Retina (tissue), 1 donor: ENCODE measurements at places on chromosomes 6 and 20.

- DNase-seq, result no peak
Observed at GRCh38 chr20:63404129-63405085, 43.3 kb upstream of the CHRNA4 start.

- DNase-seq, result no peak
Observed at GRCh38 chr6:28996844-28997510, 8.1 kb downstream of the ZNF311 start.

GRCh38 chr6:123276546-123276980 is 280.5 kb downstream of the CLVS2 start:
- no peak for DNase-seq

DNA sequence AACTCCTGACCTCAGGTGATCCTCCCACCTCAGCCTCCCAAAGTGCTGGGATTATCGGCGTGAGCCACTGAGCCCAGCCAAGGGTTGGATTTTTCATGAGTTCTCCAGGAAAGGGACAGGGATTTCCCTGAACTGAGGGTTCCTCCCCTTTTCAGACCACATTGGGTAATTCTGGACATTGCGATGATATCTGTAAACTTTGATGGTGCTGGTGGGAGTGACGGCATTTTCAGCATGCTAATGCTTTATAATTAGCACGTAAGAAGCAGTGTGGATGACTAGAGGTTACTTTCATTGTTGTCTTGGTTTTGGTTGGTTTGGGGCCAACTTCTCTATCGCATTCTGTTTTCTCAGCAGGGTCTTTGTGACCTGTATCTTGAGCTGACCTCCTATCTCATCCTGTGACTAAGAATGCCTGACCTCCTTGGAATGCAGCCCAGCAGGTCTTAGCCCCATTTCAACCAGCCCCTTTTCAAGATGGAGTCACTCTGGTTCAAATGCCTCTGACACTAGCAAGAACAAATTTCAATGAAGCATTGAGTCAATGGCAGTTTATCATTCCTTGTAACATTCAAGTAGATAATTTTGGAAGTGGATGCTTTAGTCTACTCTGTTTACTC is 156.5 kb downstream of the TTLL2 start:
- DNase-seq, result no peak

DNA sequence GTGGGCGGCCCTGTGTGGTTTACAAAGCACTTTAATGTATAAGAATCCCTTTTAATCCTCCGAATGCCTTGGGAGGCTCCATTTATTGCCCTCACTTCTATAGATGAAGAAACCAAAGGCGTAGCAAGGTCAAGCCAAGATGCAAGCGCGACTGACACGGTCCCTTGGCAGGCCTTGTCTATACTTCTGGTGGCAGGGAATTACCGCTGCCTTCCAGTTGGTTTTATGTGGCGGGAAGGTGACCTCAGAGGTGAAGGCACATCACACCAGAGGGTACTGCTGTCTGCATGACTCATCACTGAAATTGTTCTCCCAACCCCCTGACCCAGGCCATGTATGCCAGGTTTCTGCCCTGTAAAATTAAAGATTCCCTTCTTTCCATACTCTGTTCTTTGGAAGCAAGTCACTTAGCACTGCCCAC is 36.1 kb upstream of the NAA20 start:
- peak; percentile 35 for DNase-seq

DNA sequence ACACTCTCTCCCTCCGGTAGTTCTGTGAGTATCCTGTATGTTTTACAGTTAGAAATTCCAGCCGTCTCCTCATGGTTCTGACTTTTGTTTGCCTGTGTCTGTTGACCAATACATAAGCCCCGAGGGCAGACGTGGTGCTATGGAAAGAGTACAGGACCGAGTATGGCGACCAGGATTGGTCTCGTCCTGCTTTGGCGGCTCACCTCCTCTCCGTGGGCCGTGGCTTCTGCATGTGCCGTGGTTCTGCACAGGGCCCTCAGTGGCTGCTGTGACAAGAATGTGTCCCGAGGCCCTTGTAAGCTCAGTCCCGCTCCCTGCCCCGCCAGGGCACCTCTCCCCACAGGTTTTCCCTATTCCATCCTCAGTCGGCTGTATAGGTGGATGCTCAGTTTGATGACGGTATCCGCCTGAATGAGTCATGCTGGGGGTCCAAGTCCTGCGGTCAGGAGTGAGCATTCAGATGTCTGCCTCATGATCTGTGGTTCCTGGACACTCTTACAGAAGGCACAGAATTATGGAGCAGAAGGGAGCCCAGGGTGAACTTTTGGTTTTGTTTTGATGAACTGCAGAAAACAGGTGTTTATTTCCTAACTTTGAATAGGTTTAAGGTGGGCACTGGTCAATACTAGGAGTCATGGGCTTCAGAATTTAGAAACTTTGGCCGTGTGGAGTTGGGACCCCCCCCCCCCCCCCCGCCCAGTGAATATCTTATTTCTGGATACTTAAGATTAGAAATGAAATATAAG is 1.2 kb downstream of the ARFGAP1 start:
- no peak for DNase-seq

- no peak for DNase-seq
Observed at GRCh38 chr6:99819853-99820252, 174.2 kb downstream of the MCHR2 start.

- peak; percentile 57 for DNase-seq
Observed at GRCh38 chr6:155495011-155495768, 39.6 kb upstream of the NOX3 start.

DNA sequence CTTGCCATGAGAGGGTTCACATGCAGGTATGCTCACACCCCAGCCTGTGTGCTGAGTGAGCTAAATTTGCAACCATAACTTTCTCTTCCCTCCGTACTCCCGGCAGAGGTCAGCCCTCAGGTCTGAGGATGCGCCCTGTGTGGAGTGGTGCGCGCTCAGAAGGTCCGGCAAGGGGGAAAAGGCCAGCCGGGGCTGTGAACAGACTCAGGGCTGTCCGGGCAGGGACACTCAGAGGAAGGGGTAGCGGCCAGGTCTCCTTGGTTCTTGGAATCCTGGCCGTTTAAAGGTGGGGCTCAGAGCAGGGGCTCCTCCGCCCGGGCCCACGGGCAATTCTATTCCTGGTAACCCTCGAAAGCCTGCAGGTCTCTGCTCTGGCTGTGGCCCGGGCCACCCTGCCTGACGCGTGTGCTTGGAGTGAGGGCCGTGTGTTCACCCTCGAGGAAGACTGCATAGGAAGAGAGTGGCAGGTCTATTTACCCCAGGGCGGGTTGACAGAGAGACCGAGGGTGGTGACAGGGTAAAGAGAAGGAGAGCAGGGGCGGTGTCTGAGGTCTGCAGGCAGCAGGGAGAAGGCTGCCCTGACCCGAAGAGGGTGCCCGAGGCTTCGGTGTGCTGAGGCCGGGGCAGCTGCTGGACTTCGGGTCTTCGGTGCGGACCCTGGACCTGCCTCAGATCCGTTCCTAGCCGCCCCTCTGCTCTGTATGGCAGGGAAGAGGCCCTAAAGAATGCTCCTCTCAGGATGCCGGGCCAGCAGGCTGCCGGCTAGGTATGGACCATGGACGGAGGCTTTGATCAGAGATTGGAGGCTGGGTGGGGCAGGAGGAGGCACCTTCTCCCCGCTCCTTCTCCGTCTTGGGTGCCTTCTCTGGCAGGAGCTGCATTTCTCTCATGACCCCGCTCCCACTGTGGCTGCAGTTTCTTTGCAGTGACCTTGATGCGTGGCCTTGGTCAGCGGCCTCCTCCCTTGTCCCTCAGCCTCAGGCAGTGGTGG is 131.1 kb upstream of the ARMC2 start:
- no peak for DNase-seq

- peak; percentile 47 for DNase-seq
Observed at GRCh38 chr6:89368107-89368506, 15.6 kb upstream of the UBE2J1 start.

GRCh38 chr20:22475662-22476061 is 108.7 kb downstream of the FOXA2 start:
- no peak for DNase-seq

DNA sequence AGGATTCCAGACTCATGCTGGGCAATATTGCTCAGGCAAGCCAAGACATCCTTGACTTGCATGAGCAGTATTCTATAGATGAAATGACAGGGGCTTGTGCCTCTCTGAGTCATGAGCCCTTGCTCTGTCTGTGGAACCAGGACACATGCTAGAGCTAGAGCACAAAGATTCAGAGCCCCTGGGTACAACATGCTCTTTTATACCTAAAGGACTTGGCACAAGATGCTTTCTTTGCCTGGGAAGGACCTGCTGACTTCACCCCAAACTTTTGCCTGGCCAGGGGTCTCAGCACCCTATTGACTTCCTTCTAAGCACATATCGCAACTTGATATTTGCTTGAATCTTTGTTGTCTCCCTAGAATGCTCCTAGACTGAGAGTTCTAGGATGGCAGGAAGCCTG is 27.4 kb downstream of the TGM6 start:
- no peak for DNase-seq

DNA sequence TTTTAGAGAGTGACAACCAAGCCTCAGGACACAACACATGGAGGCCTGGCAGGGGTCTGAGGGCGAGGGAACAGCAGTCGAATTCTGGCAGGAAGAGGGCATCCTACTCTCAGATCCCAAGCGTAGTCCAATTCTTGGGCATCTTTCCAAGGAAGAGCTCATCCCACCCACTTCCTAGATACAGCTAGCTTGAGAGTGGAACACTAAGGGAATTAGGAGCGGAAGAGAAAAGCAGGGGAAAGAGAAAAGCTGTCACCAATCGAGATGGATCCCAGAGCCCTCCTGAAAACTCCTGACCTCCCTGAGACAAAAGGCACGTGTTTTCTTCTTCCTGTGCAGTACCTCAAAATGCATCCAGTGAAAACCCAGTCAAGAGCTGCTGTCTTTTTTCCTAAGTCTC is 67.1 kb downstream of the GFOD1 start:
- no peak for DNase-seq

GRCh38 chr6:43020847-43021246 is 576 bp upstream of the RRP36 start:
- no peak for DNase-seq

DNA sequence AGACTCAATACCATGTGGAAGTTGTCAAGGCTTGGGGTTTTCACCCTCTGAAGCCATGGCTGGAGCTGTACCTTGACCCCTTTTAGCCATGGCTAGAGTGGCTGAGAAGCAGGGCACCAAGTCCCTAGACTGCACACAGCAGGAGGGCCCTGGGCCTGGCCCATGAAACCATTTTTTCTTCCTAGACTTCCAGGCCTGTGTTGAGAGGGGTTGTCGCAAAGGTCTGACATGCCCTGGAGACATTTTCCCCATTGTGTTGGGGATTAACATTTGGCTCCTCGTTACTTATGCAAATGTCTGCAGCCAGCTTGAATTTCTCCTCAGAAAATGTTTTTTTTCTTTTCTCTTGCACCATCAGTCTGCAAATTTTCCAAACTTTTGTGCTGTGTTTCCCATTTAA is 196.4 kb downstream of the SLC16A10 start:
- DNase-seq, result no peak

DNA sequence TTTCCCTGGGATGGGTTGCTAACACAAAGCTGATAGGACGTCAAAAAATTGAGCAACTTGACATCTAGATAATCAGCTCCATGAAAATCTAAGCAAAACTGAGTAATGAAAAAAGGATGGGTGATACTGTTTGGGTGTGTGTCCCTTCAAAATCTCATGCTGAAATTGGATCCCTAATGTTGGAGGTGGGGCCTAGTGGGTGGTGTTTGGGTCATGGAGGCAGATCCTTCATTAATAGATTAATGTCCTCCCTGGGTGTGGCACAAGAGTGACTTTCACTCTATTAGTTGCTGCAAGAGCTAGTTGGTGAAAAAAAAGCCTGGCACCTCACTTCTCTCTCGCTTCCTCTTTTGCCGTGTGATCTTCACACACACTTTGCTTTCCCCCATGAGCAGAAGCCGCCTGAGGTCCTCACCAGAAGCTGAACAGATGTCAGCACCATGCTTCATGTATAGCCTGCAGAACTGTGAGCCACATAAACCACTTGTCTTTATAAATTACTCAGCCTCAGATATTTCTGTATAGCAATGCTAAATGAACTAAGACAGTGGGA is 160.9 kb downstream of the FRK start:
- DNase-seq, result no peak

DNA sequence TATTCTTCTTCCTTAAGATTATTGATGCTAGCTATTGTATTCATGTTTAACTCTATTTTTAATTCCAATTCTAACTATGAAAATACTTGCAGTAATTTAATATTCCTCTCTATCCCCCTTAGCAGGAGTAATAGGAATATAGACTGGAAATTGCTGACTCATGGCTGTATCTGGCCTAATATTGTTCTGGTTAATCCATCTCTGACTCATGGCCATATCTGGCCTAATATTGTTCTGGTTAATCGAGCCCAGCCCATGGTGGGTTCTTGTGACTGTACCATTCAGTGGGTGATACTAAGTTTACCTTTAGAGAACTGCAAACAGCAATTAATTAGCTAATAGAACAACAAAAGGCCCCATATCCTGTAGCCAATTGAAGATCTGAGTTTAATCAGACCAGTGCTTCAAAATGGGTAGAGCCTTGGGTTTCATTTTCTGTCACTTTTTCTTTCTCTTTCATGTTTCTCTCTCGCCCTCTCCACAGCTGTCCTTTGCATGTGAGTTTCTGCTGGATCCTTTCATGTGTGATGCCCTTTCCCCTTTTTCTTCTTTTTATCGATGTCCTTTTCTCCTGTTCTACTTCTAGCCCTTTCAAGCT is 50.6 kb downstream of the SLC22A3 start:
- no peak for DNase-seq

DNA sequence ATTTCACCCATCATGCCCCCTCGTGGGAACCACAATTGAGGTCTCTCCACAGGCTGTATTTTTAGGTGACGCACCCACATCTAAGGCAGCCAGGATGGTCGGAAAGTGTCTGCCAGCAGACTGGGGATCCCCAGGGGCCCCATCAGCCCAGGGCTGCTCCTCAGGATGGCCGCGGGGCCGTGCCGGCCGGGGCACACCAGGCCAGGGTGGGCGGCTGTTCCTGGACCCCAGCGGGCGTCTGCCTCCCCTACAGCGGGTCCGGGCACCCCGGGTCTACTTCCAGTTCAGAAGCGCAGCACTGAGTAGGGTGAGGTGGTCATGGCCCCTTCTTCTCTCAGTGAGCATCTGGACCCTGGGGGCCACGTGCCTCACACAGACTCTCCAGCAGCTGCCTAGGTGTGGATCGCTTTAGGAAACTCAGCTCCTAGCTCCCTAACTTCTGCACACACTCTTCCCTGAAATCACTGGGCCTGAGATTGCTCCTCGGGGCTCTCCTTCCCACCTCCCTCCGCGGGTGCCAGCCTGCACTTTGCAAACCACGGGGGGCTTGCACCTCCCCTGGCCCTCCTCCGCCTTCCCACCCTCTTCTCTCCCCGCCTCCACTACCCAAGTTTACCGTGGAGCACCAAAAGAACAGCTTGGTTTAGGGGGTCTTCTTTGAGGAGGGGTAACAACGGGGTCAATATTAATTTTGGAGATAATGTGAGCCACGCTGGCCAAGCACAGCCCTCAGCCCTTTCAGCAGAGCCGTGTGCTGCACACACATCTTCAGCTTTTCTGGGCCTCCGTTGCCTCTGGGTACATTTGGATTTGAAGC is 14.2 kb upstream of the FOXC1 start:
- no peak for DNase-seq

- no peak for DNase-seq
Observed at GRCh38 chr6:34512738-34513115, 43.4 kb downstream of the SPDEF start.

DNA sequence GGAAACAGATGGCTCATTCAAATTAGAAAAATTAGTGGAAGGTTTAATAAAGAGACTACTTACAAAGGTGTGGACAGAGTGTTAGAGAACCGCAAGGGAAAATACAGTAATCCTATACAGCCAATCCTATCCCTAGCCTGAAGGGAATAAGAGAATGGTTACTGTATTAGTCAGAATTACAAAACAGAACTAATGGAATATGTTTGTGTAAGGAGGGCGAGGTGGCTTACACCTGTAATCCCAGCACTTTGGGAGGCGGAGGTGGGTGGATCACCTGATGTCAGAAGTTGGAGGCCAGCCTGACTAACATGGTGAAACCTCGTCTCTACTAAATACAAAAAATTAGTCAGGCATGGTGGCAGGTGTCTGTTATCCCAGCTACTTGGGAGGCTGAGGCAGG is 16.3 kb upstream of the TRPC4AP start:
- DNase-seq, result no peak
